Stimulated activated CD4-positive, alpha-beta T cell treated with anti-CD3 and anti-CD28 coated beads, TNF-alpha, amount 100 ng/mL, for 1 hour (primary cell): ENCODE measurements at places on chromosomes 4 and X.

DNA sequence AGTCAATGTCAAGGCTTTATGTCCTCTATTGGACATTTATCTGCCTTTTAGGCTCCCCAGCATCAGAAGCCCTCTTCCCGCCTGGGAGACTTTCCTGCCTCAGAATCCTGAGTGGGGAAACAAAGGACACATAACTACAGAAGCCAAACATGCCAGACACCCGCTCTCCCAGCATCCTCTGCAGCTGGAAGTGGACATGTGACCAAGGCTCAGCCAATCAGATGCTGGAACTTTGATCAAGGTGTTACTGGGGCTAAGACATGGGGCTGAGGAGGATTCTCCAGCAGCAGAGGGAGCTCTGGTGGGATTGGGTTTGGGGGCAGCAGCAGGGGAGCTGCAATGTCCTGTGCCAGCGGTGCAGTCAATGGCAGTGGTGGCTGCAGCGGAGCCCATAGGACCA, 19.5 kb downstream of the SLC2A9 start:
- no peak for DNase-seq

GRCh38 chrX:70030301-70030767, 19.4 kb downstream of the AWAT2 start:
- no peak for DNase-seq

GRCh38 chrX:7247346-7247745, 99.4 kb upstream of the PUDP start:
- DNase-seq: no peak

DNA sequence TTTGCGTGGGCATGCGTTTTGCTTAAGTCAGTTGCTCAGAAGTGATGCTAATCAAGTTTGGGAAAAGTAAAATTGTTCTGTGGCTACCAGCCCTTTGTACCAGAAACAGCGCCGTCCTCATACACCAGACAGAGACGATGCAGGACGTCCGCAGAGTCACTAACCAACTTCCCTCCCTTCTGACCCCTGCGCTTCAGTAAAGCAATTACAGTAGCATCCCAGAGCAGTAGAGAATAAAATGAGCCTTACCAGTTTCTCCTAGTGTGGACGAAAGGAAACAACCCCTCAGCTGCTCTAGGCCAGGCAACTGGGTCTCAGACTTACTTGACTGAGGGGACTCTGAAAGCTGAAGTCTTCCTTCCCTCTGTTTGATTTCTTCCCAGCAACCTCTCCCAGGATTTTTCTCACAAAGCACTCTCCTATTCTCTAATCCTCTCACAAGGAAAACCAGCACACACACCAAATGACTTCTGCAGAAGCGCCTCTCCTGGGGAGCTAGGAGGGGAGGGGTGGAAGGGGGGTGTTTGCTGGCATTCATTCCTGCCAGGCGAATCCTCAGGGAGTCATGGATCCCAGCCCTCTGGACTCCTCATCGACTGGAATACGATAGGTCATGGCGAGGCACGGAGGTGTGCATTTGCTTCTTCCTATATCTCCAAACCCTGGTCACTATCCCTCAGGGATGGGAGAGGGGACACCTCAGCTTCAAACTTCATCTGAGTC, 56.0 kb upstream of the MID1 start:
- no peak for DNase-seq

GRCh38 chr4:184384056-184384809, 90.1 kb downstream of the IRF2 start:
- DNase-seq: no peak

- DNase-seq: no peak
These were observed 40.5 kb upstream of the GLRB start for GRCh38 chr4:157035471-157035870.
